ENCODE measurements at places on chromosomes 3 and 15. TPM values are rescaled to one million over a fixed set of nuclear protein-coding genes. Genes with fewer than 3 reads are reported as not detected.

DNA sequence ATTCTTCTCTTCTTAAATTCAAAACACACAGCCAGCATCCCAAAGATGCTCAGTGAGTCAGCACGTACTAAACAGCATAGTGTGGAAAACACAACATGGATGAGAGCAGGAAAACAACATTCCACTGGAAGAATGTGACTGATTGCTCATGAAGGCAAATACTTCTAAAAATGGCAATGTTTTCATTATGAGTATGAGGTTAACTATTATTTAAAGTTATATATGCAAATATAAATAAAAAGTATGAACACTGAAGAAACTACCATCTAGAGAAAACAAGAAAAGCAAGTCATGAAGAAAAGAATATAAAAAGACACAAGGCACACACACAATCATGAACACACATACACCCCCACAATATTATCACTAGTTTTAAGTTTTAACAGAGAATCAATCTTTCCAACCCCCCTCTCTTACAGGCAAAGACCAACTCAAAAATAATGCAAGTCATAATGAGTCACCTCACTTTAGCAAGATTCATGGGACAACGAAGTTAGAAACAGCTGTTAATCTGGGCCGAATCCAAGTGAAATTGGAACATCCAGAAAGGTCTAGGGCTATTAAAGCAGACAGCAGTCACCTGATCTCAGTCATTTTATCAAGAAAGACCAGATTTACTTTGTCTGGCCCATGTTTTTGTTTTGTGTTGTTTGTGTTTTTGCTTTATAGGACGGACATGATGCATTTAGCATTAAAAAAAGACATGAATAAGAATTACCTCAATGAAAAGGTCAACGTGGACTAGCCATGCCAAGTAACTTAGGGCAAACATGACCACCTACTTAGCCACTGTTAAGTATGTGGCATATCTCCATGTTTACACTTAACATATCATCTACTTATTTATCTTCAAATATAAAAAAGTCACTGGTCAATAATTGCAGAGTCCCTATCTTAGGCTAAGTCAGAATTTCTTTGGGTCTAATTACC lies 18.1 kb downstream of the GBE1 start:
- DNase-seq = no peak

DNA sequence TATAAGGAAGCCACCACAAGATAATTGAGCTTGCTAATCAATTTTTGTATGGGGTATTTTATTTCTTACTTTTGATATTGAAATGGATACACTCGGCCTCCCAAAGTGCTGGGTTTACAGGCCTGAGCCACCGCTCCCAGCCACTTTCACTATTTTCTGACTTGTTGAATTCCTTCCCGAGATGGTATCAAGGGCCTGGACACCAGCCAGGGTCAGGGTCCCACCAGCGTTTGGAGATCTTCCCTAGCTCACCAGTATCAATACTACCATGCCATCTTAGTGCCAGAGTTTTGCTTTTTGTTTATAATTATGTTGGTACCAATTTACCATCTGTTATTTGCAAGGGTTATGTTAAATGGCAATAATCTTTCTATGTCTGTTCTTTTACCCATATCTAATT lies 5.5 kb upstream of the SELENOT start:
- no peak for DNase-seq

- DNase-seq = peak; percentile 36
Observed at GRCh38 chr3:42535981-42536784, 33.7 kb downstream of the VIPR1 start.

GRCh38 chr3:8642001-8642400 lies 2.6 kb downstream of the SSUH2 start:
- DNase-seq = no peak

LRRC2 gene
- 1.8 TPM for total RNA-seq
